Stomach (tissue), 19 donors: ENCODE measurements at places on chromosomes 4 and X. TPM values are rescaled to one million over a fixed set of nuclear protein-coding genes. Genes with fewer than 3 reads are reported as not detected.

GRCh38 chrX:14362721-14363120, 166.6 kb upstream of the GLRA2 start:
- H3K27ac ChIP-seq, result no peak overlapping the region
- no peaks in the 10 kb centered on the region for H3K36me3 ChIP-seq
- H3K27me3 ChIP-seq, result no peaks in the 10 kb centered on the region
- H3K4me3 ChIP-seq, result no peak overlapping the region

DNA sequence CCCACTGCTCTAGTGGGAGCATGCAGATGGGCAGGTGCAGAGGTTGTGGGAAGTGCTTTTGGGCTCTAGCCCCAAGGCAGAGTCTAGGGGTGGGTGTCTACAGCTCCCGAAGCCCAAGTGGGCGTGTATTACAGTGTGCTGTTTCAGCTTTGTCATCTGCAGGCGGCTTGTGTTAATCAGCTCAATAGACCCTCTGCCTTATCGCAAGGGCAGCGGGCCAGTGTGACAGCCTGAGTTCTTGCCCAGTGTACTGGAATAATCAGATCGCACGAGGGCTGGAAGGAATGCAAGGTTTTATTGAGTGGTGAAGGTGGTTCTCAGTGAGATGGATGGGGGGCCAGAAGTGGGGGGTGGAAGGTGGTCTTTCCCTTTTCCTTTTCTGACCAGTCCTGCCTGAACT, 529.4 kb upstream of the AMOT start:
- no peak overlapping the region for H3K4me3 ChIP-seq
- no peaks in the 10 kb centered on the region for H3K4me1 ChIP-seq
- no peak for DNase-seq
- no peaks in the 10 kb centered on the region for H3K36me3 ChIP-seq

- DNase-seq, result no peak
- no peaks in the 10 kb centered on the region for H3K27me3 ChIP-seq
- H3K36me3 ChIP-seq, result no peaks in the 10 kb centered on the region
- H3K4me1 ChIP-seq, result peaks cover 8% of the 10 kb centered on the region
Measured at GRCh38 chrX:75748431-75748830, 36.6 kb downstream of the MAGEE2 start.

DNA sequence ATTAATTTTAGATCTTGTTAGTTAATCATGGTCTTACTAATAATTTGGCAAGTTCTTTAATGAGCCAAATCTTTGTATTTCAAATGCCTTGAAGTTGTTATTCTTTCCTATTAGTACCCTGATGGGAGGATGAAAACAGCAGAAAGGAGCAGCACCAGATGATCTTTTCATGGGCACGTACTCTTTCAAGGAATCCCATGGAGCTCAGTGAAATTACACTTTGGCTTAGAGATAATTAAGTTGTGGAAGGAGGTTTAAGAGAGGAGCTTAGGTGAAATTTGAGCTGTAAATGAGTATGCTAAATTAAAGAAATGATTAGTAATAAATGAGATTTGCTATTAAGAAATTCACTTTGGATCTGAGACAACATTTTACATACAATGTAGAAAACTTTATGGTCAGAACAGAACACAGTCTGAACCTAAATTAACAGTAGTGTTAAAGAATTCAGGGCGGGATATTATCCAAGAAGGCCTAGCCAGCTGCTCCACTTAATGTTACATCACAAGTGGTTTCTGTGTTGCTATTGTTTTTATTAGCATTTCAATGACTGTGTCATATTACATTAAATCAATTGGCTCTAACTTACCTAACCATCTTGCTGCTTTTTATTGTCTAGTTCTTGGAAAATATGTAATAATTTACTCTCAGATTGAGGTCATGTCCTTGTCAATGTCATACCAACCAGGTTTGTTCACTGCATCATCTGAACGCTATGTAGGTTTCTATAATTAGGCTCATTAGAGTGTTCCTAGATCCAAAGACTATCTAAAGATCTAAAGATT, 3.9 kb downstream of the MTHFD2L start:
- peaks cover 22% of the 10 kb centered on the region for H3K4me1 ChIP-seq
- H3K4me3 ChIP-seq, result no peak overlapping the region
- no peak overlapping the region for H3K27ac ChIP-seq
- peaks cover 24% of the 10 kb centered on the region for H3K36me3 ChIP-seq
- H3K27me3 ChIP-seq, result no peaks in the 10 kb centered on the region

GRCh38 chr4:145098675-145099037, 545 bp downstream of the ABCE1 start:
- no peaks in the 10 kb centered on the region for H3K27me3 ChIP-seq
- DNase-seq, result no peak
- peaks cover 62% of the 10 kb centered on the region for H3K4me1 ChIP-seq

DNA sequence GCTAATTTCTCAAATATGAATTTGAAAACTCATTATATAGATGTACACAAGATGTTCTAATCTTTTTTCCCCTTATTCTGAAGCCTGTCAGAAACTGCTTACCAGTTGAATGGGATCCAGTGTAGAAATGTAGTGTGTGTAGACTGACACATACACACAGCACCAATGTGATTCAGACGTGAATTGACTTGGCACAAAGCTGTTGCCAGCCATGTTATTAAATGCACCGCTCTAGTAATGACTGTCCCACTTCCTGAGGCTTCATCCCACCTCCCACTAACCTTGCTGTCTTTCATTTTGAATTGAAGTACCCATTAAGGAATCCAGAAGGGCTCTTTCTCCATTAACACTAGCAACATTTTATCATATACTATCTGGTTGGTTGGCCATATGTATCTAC, 146.6 kb downstream of the PPA2 start:
- no peak for DNase-seq
- no peaks in the 10 kb centered on the region for H3K27me3 ChIP-seq

GRCh38 chrX:40263014-40263560, 165.3 kb upstream of the BCOR start:
- peaks cover 22% of the 10 kb centered on the region for H3K4me1 ChIP-seq
- no peaks in the 10 kb centered on the region for H3K27me3 ChIP-seq
- no peaks in the 10 kb centered on the region for H3K36me3 ChIP-seq

- H3K4me3 ChIP-seq, result no peak overlapping the region
- H3K27me3 ChIP-seq, result peaks cover 14% of the 10 kb centered on the region
Measured at GRCh38 chrX:21738210-21738949, 19.5 kb downstream of the SMPX start.

GRCh38 chr4:68180849-68181526, 51.3 kb upstream of the TMPRSS11F start:
- no peaks in the 10 kb centered on the region for H3K36me3 ChIP-seq
- no peak overlapping the region for H3K4me3 ChIP-seq
- no peaks in the 10 kb centered on the region for H3K27me3 ChIP-seq
- DNase-seq, result no peak
- H3K27ac ChIP-seq, result no peak overlapping the region

DNA sequence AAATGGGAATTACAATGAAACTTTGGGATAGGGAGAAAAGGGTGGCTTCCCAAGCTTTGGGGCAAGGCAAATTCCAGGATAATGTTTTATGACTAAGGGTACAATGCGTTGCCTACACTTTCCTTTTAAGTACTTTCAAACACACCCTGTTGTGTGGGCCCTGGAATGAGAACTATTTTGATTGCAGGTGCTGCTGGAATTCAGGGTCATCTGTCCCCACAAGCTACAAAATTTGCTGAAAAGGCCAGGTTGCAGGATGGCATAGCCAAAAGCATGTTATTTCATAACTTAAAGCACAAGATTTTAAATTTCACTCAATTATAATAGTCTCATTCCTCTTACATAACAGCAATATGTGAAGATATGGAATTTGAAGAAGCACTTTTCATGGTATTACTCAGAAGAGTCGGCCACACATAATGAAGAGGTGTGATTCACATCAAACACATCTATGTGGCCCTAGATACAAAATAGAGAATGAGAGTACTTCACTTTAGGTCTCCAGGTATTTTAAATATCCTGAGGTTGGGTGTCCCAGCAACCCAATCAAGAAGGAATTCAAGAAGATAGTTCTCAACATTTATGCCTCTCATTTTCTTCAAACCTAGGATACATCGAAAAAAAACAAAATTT, 89.3 kb downstream of the APBB2 start:
- H3K27ac ChIP-seq, result no peak overlapping the region
- no peaks in the 10 kb centered on the region for H3K27me3 ChIP-seq
- H3K4me3 ChIP-seq, result no peak overlapping the region
- no peaks in the 10 kb centered on the region for H3K36me3 ChIP-seq

GRCh38 chrX:7904562-7904961, 22.7 kb downstream of the PNPLA4 start:
- H3K36me3 ChIP-seq, result no peaks in the 10 kb centered on the region
- no peak for DNase-seq
- no peak overlapping the region for H3K27ac ChIP-seq
- H3K4me1 ChIP-seq, result no peaks in the 10 kb centered on the region

The EREG gene
- 0.73 TPM for polyA plus RNA-seq

The MAGEE1 gene
- polyA plus RNA-seq, result 1.1 TPM

The IL1RAPL1 gene
- polyA plus RNA-seq, result 0.06 TPM

The REELD1 gene
- not detected for polyA plus RNA-seq
